H7 (cell line): ENCODE measurements at places on chromosomes 1 and 21. TPM values are rescaled to one million over a fixed set of nuclear protein-coding genes. Genes with fewer than 3 reads are reported as not detected.

C1orf74 gene
- total RNA-seq = 5.9 and 6.1 TPM in 2 replicates

NEK2 gene
- 58.3 and 82.0 TPM in 2 replicates for total RNA-seq

ATP13A2 gene
- 128 and 162 TPM in 2 replicates for total RNA-seq

DNA sequence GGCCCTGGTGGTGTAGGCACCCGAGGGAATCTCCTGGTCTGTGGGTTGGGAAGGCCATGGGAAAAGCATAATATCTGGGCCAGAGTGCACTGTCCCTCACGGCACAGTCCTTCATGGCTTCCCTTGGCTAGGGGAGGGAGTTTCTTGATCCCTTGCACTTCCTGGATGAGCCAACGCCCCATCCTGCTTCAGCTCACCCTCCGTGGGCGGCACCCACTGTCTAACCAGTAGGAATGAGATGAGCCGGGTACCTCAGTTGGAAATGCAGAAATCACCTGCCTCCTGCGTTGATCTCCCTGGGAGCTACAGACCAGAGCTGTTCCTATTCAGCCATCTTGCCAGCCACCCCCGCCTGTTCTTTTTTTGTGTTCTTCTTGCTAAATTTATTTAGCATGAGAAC, 134.4 kb downstream of the LEPR start:
- DNase-seq = no peak

GRCh38 chr1:153938996-153939395, 7.5 kb downstream of the DENND4B start:
- no peak for DNase-seq

TLR5 gene
- total RNA-seq = 0.17 and 0.44 TPM in 2 replicates

DNA sequence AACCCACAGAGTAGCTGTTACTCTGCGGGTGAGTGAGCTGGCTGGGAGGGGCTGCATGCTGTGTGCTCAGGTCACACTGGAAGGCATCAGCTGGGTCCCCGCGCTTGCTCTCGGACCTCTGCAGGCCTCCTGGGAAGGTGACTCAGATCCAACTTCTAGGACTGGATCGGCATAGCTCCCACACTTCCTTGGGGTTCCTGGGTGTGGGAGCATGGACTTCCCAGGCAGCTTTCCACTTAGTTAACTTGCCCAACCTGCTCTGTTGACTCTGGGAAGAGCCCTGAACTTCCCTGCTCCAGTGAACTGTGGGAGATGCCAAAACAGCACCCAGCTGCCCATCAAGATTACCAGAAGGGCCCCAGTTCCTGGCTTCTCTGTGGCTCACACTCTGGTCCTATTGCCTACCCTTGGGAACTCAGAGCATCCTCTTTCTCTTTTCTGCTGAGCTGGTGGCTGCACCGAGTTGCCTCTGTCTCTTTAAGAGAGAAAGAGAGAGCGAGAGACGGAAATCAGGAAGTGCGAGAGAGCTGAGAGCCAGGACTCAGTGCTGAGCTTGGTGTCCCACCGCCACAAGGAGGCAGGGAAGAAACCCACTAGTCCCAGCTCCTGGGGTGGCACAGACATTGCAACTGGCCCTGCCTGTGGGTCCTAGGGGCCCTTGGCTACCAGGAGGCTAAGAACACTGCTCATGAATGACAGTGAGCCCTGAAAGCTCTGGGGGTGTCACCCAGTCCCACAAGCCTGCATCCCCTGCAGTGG, at the start of gene IKBKE:
IKBKE (plus strand) TSS at position 544 of the 759 bp plus-strand sequence. CDS start 2,752 bp downstream, outside the sequence.
- DNase-seq = peak; percentile 87

DNA sequence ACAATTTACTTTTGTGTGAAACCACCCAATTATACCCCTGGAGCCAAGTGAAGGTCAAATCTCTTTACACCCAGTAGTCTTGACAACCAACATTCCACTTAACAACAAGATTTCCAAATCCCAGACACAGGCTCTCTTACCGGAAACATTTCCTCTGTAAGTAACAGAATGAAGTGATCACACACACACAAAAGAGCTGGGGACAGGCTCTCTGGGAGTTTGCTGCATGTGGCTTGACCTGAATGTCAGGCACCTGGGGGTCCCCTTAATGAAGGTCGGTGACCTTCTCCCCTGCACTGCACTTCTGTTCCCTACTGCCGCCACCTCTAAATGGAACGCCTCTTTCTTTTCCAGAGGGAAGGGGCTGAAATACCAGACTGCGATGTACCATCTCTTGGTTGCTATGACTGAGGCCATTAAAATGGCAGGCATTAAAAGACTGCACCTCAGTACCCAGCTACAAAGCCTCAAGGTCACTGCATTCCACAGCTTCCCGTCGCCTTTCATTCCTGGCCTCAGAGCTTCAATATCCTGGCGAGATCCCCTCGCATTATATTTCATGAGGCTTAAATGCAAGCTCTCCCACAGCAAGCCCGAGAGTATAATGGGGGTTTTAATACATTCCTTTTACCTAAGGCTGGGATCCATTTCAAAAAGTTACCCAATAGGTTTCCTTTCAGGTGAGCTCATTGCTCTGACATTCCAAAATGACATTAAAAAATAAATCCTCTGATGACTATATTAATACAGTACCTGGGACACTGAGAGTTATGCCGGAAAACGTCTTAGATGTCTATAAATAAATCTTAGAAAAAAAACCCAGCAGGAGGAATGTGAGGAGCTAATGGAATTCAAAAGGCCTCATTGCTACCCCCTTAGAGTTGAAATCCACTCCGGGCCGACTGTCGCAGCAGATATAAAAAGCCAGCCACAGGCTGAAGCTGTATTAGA, 90.9 kb upstream of the DIRAS3 start:
- peak; percentile 9 for DNase-seq

VWA5B1 gene
- total RNA-seq = 0.10 and 0.26 TPM in 2 replicates
